Vagina (tissue), 2 donors: ENCODE measurements at places on chromosomes 2 and 18. TPM values are rescaled to one million over a fixed set of nuclear protein-coding genes. Genes with fewer than 3 reads are reported as not detected.

GPR55 gene
- 2.7 TPM for total RNA-seq

CPO gene
- total RNA-seq, result not detected

GRCh38 chr2:26617588-26618083, 23.5 kb downstream of the CIB4 start:
- H3K4me3 ChIP-seq, result no peak overlapping the region
- H3K36me3 ChIP-seq, result no peaks in the 10 kb centered on the region
- DNase-seq, result no peak
- H3K27ac ChIP-seq, result no peak overlapping the region
- peaks cover 36% of the 10 kb centered on the region for H3K4me1 ChIP-seq
- no peaks in the 10 kb centered on the region for H3K27me3 ChIP-seq

CYP1B1 gene
- 88.9 TPM for total RNA-seq

ERMN gene
- total RNA-seq, result not detected

DNA sequence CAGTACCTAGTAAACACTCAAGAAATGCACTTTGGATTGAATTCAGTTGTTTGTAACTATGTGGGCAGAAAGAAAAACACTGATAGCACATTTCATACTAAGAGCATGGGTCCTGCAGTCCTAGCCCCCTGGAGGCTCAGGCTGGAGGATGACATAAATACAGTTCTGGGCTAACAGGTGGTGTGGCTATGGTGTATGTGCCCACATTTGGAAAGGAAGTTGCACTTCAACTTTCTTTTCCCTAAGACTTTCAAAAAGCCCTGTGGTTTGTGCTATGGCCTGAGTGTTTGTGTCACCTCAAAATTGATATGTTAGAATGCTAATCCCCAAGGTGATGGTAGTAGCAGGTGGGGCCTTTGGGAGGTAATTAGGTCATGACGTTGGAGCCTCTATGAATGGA, 218.2 kb downstream of the CDCA7 start:
- no peak overlapping the region for H3K4me3 ChIP-seq
- no peaks in the 10 kb centered on the region for H3K27me3 ChIP-seq
- H3K36me3 ChIP-seq, result no peaks in the 10 kb centered on the region
- no peak for DNase-seq
- no peaks in the 10 kb centered on the region for H3K4me1 ChIP-seq

- H3K4me3 ChIP-seq, result no peak overlapping the region
- H3K27me3 ChIP-seq, result no peaks in the 10 kb centered on the region
- DNase-seq, result no peak
- H3K4me1 ChIP-seq, result peaks cover 24% of the 10 kb centered on the region
- H3K27ac ChIP-seq, result no peak overlapping the region
- no peaks in the 10 kb centered on the region for H3K36me3 ChIP-seq
These were observed 139.7 kb upstream of the NOSTRIN start for GRCh38 chr2:168662651-168663208.

GDF7 gene
- total RNA-seq, result 9.3 TPM

DNA sequence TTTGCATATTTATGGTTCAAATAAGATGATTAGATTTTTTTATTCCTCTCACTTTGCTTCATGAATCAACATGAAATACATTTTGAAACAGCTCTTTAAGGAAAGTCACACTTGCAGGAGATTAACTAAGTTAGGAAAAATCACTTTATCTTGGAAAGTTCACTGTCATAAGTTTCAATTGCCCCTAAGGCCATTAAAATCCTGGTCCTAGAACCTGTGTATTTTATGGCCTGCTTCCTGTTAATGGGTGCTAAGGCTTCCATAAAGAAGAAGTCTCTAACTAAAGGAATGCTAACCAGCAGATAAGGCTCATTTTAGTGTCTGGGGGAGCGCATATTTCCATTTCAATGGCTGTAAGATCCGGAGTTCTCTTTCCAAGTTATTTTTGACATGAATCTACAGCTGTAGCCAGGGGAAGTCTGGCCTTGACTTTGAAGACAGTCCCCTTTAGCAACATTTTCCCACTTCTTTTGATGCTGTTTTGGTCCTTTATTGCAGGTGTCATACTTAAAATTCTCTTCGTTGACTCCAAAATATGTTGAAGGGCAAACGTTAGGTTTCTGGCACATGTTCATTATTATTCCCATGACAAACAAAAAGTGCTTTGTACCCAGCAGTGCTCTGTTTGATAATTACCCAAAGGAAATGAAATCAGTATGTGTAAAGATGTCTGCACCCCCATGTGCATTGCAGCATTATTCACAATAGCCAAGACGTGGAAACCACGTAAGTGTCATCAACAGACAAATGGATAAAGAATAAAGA, 34.4 kb upstream of the SH3BP4 start:
- H3K36me3 ChIP-seq, result no peaks in the 10 kb centered on the region
- no peak for DNase-seq
- H3K27me3 ChIP-seq, result no peaks in the 10 kb centered on the region
- no peaks in the 10 kb centered on the region for H3K4me1 ChIP-seq

NEU2 gene
- total RNA-seq, result not detected

NMUR1 gene
- total RNA-seq, result not detected

- no peak overlapping the region for H3K4me3 ChIP-seq
- H3K4me1 ChIP-seq, result peaks cover 19% of the 10 kb centered on the region
- no peaks in the 10 kb centered on the region for H3K27me3 ChIP-seq
- H3K36me3 ChIP-seq, result no peaks in the 10 kb centered on the region
These were observed 378.8 kb downstream of the PTPRM start for GRCh38 chr18:7945882-7946281.

DNA sequence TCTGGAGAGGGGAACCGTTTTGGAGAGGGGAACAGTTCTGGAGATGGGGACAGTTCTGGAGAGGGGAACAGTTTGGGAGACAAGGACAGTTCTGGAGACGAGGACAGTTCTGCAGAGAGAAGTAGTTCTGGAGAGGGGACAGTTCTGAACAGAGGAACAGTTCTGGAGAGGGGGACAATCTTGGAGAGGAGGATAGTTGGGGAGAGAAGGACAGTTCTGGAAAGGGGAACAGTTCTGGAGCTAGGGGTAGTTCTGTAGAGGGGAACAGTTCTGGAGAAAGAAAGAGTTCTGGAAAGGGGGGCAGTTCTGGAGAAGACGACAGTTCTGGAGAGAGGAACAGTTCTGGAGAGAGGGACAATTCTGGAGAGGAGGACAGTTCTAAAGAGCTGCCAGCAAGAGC, 745.9 kb downstream of the GALR1 start:
- H3K4me1 ChIP-seq, result no peaks in the 10 kb centered on the region
- DNase-seq, result no peak
- H3K4me3 ChIP-seq, result no peak overlapping the region
- no peaks in the 10 kb centered on the region for H3K36me3 ChIP-seq

SLC4A5 gene
- 4.4 TPM for total RNA-seq

KLHL41 gene
- 0.49 TPM for total RNA-seq

DNA sequence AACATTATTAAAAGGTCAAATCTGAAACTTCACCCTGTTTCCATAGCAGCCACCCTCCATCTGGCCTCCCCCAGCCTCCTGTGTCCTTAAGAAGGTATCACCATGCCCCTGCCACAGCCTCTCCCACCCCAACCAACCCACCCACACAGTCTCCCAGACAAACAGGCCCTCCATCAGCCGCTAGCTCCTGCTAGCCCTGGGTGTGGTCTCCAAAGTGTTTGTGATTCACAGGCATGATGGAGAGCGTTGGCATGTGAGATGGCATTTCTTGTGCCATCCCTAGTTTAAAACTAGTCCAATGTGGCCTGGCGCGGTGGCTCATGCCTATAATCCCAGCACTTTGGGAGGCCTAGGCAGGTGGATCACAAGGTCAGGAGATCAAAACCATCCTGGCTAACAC, 44.9 kb upstream of the GPR45 start:
- no peak overlapping the region for H3K27ac ChIP-seq
- peak; percentile 81 for DNase-seq

DNA sequence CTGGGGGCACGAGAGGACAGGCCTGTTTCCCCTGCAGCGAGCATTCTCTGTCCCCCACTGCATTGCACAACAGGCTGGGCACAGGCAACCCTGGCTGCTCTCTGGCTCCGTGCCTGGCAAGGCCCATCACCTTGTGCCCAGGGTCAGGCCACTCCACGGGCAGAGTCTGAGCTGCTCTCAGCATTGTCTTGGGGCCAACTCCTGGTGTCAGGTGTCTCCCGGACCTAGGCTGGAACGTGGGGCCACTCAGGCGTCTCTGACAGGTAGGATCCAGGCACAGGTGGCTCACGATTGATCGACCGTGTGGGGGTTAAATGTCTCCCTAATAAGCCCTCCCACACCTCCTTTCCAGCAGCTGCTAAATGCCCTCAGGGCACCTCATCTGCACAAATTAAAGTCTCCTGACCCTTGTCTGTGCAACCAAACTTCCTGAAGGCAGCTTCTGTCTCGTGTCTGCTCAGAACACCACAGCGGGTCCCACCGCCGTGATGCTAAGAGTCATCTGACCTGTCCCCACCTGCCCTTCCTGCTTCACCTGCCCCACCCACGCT, 66.6 kb upstream of the GPC1 start:
- no peak overlapping the region for H3K4me3 ChIP-seq
- H3K4me1 ChIP-seq, result peaks cover 32% of the 10 kb centered on the region
- no peak overlapping the region for H3K27ac ChIP-seq
- H3K27me3 ChIP-seq, result no peaks in the 10 kb centered on the region
- H3K36me3 ChIP-seq, result no peaks in the 10 kb centered on the region
- no peak for DNase-seq

DNA sequence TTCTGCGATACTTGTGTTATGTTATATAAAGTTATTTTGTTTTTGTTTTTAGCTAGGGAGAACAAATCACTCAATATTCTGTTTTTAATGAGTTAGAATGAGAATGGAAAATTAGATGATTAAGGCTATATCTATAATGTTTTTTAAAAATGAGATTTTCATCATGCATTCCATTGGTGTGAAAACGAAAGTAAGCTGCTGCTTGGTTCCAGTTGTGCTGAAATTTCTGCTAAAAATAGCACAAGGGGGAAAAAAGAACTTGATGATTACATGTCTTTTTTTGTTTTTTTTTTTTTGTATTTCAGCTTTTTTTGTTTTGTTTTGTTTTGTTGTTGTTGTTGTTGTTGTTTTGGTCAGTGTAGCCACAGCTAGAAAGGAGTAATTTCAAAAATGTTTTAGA, 242.6 kb upstream of the KCNJ3 start:
- H3K36me3 ChIP-seq, result no peaks in the 10 kb centered on the region
- no peaks in the 10 kb centered on the region for H3K27me3 ChIP-seq
- H3K4me3 ChIP-seq, result peak overlapping the region; percentile 22

TNS1 gene
- total RNA-seq, result 216 TPM

ALPP gene
- total RNA-seq, result not detected

SERPINB12 gene
- 20.1 TPM for total RNA-seq

PRKAG3 gene
- total RNA-seq, result not detected

DNA sequence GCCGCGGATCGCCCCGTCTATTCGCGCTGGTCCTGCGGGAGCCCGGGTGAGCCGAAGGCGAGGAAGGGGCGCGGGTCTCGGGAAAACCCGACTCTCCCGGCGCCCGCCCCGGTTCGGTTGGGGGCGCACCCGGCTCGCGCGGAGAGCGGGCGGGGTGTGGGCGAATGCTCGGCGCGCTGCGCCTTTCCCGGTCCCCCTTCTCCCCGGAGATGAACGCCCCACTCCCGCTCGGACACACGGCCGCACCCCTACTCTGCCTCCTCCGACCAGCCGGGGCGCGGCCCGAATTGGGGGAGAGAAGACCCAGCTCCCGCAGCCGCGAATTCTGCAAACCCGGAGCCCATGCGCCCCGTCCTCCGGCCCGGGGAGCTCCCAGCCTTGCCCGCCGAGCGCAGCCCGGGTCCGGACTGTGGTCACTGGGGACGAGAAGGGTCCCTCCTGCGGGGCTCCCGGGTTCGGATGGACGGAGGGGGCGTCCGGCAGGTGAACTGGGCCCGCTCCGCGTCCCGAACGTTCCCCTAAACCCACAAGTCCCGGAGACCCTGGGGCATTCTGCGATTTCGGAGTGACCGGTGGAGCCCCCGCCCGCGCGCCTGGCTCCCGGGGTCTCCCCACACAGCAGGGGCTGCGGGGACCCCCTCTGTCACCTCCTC, 734 bp downstream of the KCNG2 start:
- no peaks in the 10 kb centered on the region for H3K36me3 ChIP-seq
- no peak for DNase-seq
- no peak overlapping the region for H3K27ac ChIP-seq
- peaks cover 9% of the 10 kb centered on the region for H3K27me3 ChIP-seq
- H3K4me1 ChIP-seq, result peaks cover 18% of the 10 kb centered on the region

DNA sequence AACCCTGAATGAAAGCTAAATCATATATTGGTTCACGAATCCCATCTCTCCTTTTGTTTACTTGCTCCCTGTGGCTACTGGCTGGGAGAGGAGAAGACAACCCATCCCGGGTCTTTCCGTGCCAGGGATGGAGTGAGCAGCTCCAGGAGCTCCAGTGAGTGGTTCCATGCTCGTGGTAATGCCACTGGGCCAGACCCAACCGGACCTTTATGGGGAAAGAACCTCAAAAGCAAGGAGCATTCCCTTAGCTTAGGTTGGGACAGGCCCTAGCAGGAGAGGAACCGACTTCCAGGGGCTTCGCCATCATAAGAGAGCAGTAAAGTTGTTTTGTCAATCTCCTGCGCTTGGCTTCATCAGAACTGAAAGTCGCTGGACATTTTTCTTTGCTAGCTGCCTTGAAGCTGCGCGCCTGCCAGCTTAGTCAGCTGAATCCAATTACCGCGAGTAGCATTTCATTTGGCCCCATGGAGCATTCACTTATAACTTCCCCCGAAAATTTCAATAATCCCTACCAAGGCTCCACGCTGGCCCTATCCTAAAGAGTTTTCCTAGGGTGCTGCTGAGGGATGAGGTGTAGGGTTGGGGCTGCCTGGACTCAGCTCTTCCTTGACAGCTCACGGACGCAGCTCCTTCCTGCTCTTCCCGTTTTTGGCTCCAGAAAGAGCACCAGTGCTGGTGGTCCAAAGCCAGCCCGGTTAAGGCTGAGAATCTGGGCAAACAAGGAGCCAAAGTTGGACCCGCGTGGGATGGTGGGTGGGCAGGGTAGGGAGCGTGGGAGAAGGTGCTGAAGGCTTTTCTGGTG, 4.9 kb downstream of the HOXD3 start:
- H3K27me3 ChIP-seq, result peaks cover 27% of the 10 kb centered on the region
- peaks cover 36% of the 10 kb centered on the region for H3K4me1 ChIP-seq
- no peaks in the 10 kb centered on the region for H3K36me3 ChIP-seq
- H3K27ac ChIP-seq, result no peak overlapping the region
- no peak for DNase-seq

DNA sequence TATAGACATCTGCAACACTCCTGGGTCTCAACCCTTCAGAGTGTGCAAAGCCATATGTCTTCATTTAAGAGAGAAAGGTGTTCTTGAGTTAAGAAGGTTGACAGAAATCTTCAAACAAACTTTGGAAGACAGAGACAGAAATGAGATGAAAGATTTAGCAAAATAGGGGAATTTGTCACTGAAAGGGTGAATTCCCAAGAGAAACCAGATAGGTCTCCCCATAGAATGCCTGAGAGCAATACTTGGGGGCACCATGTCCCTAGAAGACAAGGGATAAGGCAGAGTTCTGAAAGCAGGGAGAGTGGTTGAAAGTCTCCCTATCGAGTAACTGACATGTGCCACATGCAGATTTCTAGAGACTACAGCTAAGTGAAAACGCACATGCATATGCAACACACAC, 50.0 kb downstream of the AP1S3 start:
- no peak overlapping the region for H3K4me3 ChIP-seq
- no peak for DNase-seq
- no peaks in the 10 kb centered on the region for H3K27me3 ChIP-seq
- H3K27ac ChIP-seq, result no peak overlapping the region

CXCR4 gene
- total RNA-seq, result 39.5 TPM
